ENCODE measurements at places on chromosomes 7 and 10.

DNA sequence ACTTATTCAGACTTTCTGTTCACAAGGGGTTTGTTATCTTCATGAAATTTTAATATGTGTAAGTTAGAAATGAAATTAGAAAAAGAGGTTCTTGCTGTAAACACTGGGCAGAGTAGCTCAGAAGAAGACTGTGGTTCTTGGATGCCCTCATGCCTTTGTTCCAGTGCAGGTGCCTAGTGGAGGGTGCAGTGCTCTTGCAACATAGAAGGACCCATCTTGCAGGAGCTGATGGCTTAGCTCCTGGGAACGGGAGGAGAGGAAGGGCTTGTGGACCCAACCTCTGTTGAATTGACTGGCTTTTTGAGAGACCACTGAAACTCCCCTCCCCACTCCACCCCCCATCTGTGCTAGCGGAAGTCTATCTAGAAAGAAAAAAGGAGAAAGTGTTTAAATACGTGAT, 116.8 kb downstream of the GLCCI1 start:
- no peak for DNase-seq

DNA sequence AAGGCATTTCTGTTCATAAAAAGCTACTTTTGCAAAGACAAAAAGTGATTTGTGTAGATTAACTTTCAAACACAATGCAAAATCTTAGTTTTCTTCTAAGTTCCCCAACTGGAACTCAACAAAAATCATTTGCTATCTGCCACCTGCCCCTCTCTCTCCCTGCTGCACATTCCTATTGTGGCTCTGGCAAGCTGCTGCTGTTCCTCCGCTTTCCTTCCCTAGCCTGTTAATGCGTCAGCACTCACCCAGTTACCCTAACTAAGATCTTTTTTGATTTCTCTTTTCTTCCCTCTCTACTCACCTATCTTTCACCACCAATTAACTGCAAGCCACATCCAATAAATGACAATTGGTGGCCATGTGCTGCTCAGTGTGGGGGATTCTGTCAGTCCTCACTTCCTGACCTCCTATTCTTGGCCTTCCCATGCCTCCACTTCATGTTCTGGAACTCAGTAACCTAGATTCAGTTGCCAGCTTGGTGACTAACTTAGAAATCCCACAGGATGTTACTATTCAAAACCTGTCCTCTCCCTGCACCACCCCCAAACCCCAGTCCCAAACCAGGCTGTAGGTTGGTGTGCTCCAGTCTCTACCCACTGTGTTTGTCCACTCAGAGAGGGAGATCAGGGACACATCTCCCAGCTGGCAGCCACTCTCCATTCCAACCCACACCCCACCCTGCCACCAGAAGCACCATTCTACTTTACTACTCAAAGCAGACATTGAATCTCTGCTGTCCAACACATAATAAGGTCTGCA, 140.2 kb upstream of the CTTNBP2 start:
- DNase-seq = no peak

DNA sequence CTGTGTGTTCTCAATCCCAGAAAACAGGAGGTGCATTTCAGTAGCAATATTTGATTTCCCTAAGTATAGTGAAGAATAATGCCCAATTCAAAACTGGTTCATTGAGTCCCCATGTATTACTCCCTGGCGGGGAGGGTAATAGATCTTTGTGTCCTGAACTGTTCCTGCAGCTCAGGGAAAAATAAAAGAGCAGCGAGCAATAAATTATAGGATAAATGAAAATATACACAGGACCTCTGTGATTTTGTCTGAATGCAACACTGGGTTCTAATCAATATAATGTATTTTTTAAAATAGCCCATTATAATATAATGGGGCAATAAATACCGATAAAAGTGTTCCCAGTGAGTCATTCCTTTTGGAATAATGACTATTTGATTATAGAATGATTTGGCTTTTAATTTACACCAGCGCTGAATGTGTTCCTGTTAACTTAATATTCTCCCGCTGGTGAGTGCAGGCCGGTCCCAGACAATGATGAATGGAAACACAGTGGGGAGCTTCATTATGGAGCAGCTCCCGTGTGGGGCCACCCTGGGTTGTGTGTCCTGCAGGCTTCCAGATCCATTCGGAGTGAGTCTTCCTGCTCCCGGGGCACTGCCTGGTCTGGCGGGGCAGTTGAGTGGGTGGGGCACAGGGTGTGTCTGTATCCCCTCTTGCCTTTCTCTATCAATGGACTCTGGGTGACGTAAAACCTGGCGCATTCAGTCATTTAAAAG, 263.1 kb downstream of the ACTR3B start:
- DNase-seq = no peak

GRCh38 chr10:104434601-104435000, 81.0 kb downstream of the CFAP58 start:
- DNase-seq = no peak

DNA sequence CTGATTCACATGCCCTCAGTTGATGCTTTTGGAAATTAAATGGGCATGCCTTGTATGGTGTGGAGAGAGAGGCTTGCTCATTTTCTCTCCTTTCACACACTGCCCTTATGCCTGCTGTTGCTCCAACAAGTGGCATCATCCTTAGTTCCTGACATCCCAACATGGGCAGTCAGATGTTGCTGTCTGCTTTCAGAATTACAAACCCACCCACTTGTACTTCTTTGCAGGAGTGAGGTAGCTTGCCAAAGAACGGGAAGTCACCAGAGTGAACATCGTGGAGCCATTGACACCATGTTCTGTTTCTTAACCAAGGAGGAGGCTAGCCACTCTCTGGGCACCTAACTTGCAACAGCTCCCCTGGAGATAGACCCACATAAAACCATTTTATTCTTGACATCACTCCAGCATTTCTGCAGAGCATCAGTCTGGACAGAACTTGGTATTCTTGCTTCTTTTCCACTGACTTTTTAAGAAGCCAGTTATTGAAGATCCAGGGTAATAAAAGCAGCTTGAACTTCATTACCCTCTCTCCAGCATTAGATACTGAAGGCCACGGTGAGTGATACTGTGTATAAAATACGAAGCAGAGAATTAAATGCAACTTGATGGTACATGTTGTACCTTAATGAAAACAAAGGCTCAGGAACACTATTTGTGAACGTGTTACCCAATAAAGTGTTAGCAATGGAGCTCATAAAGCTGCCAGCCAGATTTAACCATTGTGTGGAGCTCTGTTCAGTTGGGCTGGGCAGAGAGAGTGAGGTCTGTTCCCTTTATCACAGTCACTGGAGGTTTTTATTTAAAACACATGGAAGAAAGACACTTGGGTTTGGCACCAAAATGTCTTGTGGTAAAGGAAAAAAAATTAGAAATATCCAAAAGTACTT, 195.8 kb upstream of the HABP2 start:
- DNase-seq = no peak

DNA sequence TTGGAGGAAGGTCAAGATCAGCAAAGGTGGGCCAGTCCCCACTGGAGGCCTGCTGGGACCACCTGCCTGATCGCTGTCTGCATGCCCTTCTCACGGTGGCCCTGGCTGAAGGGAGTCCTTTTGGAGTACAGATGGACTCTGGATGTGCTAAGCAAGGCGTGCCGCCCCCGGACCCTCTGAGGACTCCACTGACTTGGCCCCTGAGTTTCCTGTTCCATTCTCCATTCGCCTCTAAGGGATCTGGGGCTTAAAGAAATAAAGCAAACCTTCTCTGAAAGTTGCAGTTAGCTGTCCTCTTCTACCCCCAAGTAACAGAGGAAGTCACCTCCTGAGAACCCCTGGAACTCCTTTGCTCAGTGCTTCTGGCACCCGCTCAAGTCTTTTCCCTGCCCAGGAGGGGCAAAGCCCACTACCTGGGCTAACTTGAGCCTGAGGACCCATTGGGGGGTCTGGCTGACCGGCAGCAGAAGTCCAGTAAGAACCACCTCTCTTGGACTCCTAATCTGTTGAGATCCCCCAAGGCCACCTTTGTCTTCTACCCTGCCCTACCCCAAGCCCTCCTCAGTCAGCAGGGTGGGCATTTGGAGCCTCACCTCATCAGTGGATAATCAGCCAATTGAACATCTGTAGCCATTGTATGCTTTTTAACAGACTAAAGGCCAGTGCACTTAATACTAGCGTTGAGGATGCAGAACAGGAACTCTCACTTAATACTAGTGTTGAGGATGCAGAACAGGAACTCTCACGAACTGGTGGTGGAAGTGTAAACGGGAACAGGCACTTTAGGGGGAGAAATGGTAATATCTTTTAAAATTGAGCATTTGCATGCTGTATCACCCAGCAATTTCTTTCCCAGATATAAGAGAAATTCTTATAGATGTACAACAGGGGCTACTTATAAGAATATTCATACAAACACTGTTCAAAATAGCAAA, 2.2 kb downstream of the TBATA start:
- DNase-seq = no peak

DNA sequence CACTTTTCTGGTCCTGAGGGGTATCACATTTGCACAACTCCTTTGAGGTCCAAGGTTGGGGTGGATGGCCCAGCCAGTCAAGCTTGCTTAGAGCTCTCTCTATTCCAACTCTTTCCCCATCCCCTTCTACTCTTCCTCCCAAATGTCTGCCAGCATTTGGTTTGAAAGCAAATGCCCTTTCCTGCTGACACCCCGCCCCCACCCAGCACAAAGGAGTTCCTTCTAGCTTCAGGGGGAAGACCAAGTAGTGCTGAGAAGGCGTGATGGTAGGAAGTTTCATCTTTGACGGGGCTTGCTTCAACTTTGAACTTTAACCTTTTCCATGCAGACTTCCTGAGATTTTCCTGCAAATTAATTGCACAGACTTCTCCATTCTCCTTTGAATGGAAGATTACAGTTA, 137.5 kb upstream of the TCF7L2 start:
- DNase-seq = no peak

DNA sequence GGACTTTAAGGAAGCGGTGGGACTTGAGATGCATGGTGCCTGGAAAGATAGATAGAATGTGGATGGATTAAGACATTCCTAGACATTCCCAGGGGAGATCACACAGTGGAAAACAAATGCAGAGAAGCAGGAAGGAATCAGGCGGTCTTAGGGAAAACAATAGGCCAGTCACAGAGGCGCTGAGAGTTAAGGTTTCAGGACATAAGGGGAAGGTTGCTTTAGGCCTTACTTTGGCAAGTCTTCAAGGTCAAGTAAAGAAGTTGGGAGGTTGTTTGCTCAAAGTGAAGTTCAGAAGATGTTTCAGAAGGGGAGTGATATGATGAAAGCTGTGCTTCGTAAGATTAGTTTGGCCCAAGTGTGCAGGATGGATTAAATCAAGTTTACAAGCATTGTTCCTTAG, 109.4 kb downstream of the SUGCT start:
- DNase-seq = no peak

- no peak for DNase-seq
These were observed 2.3 kb downstream of the IGF2BP3 start for GRCh38 chr7:23467806-23468525.

- no peak for DNase-seq
These were observed 6.7 kb upstream of the ELOVL3 start for GRCh38 chr10:102219370-102219769.

DNA sequence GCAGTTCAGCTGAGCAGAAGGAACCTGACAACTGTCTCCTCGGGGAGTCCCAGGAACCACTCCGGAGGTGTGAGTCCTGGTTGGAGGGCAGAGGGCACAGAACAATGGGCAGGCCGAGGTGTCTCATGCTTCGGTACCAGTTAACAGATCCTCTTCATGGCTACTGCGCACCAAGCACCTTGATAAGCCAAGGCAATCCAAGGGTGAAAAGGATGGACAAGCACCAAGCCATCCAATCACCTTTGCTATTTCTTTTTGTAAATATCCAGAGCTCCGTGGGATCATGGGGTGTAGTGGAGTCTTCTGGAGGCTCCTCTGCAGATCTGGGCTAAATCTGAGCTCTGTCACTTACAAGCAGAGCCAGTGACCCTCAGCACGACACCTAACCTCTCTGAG, 233.5 kb downstream of the WDR11 start:
- DNase-seq = no peak

DNA sequence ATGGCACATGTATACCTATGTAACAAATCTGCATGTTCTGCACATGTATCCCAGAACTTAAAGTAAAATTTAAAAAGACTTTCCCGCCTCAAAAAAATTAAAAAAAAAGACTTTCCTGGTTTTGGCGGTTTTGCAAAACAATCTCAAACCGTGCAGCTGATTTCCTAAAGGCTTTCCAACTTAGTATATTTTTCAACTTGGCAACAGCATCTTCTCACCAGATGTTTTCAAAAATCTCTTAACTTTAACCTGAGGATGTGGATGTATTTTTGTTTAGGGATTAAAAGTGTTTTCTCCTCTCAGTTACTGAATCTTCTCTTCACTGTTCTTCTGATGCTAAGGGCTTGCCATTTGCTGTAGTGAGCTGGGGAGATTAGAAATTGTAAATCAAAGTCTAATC, 96.5 kb upstream of the PLPP4 start:
- DNase-seq = no peak

- DNase-seq = peak; percentile 10
These were observed 5.7 kb downstream of the BLVRA start for GRCh38 chr7:43764039-43764761.

DNA sequence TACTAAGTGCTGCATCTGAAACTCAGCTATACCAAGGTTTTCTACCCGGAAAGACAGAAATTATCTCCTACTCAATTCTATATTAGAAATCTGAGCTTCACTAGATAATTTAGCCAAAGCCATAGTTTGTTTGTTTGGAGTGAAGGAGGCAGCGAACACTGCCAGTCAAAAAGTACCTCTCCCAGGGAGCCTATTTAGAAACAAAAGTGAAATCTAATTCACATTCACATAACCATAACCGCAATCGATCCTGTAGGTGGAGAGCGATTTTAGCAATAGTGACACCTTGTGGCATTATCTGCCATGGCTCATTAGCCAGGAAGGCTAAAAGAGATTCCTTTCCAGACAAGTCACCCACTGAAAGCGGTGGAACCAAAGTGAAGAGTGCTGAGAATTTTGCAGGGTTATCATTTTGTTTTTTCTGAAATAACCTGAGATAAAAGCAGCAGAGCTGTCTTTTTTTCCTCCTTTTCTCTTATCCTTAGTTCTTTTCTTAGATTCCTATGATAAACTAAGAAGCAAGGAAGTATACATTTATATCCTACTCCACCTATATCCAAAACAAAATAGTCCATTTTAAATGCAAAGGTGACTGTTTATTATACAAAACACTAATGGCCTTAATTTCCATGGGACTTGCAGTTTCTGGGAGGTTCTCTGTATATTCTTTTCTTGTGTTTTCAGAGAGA, 83.7 kb upstream of the BET1 start:
- no peak for DNase-seq

DNA sequence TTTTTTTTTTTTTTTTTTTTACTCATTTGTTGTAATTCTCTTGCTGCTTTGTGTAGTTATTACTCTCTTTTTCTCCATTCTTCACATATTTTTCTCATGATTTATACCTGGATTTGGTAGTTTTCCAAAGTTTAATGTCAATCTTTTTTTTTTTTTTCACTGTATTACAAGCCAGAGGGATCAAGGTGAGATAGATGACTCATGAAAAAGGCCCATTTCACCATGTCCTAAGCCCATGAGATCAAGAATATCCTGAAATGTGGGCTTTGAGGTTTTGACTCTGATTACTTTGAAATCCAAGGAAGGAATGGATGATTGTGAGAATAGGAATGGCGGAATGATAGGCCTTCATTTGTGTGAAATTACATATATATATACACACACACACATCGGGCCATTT, 31.1 kb downstream of the TAX1BP1 start:
- DNase-seq = no peak
